Right renal cortex interstitium (tissue), 3 donors: ENCODE measurements at places on chromosomes 6 and 20.

DNA sequence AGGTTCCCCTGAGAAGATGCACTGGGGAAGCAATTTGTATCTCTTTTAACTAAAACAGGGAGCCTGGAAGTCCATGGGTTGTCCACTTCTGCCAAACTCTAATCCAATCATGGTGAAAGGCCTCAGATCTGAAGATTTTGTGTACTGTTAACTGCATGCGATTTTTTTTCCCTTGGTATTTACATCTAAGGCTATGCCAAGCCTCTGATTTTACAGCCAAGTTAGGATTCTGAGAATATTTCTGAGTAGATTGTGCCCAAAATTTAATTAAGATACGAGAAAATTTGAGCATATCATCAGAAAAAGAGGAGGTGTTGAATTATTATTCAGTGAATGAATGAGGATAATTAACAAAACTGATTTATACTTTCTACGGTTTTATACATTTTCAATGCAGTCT lies 34.0 kb downstream of the BTBD3 start:
- no peak for DNase-seq

GRCh38 chr20:44547419-44547818 lies 25.5 kb upstream of the SERINC3 start:
- DNase-seq, result no peak

GRCh38 chr6:80245043-80245442 lies 138.6 kb downstream of the BCKDHB start:
- no peak for DNase-seq

- no peak for DNase-seq
Observed at GRCh38 chr20:51803148-51803854, 980 bp upstream of the SALL4 start.

GRCh38 chr20:60060593-60060992 lies 102.4 kb downstream of the CDH26 start:
- DNase-seq, result no peak

DNA sequence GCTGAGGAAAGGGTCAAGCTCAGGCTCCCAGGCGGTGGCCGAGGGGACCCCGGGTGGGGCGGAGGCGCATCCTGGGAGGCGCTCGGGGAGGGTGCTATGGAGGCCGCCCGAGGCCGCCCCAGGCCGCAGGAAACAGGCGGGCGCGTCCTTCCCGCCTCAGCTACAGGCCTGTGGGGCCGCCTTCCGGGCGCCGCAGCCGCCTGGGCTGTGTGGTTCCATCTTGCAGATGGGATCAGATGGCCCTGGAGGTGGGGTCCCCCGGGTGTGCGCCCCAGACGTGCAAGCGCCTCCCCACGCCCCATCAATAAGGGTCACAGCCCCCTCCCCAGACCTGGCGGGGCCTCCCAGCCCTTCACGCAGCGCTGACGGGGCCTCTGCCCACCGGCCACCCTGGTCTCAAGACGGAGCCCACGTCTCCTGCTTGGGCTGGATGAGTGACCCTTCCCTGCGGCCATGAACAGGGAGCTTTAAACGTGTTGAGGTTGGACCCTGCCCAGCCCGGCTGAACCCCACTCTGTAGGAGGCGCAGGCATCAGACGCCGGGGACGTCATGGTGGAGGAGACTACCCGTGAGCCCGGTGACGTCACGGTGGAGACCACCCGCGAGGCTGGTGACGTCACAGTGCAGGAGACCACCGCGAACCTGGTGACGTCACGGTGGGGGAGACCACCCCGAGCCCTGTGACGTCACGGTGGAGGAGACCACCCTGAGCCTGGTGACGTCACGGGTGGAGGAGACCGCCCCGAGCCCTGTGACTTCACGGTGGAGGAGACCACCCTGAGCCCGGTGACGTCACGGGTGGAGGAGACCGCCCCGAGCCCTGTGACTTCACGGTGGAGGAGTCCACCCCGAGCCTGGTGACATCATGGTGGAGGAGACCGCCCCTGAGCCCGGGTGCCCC lies 267.0 kb downstream of the DLL1 start:
- DNase-seq, result no peak

GRCh38 chr6:30942338-30943060 lies 1.7 kb downstream of the MUCL3 start:
- DNase-seq, result peak; percentile 64

DNA sequence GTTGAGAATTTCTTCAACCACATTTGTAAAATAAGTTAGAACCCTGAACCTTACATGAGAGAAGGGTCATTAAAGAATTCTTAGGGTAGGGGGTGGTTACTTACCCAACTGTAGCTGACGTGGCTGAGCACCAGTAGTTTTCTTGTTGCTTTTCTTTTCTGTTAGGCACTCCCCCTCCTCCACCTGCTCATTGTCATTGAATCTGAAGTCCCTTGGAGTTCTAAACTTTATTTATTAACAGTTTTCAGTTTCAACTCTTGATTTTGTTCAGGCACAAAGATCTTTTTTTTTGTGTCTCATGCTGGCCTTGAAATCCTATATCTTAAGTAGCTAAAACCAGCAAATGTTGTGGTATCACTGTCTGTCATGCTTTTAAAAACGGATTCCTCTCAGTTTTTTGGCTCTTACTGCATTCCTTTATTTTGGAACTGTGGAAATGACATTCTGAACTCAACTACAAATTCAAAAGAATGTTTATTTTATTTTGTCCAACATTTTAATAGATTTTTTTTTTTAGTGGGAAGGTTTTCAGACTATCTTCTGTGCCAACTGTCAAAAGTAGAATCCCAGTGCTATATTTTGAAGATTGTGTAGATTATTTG lies 465.2 kb downstream of the PHF3 start:
- DNase-seq, result no peak

DNA sequence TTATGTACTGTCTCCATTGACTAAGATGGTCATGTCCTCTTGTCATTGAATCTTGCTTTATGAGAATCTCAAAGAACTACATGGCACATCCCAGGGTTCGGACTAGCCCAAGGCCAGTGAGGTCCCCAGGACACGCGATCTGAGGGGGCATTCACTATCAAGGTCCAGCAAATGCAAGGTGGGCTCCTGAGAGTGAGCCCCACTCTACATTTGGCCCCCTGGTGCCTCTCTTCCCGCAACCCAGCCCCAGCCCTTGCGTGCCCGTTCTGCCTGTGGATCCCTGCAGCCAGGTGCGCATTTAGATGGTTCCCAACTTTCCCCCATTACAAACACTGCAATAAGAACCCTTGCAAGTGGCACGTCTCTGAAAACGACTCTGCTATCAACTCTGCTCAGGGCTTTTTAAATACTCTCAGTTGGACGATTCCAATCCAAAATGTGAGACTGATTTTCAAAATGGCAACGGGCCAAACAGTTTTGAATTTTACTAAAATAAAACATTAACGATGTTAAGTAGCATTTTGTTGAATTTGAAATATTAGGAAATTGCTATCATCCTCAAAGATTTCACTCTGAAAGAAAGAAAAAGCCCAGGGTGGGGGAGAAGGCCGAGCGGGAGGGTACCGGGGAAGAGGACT lies 59.6 kb downstream of the NFATC2 start:
- DNase-seq, result no peak

GRCh38 chr6:170134031-170134470 lies 156.8 kb downstream of the DLL1 start:
- no peak for DNase-seq

DNA sequence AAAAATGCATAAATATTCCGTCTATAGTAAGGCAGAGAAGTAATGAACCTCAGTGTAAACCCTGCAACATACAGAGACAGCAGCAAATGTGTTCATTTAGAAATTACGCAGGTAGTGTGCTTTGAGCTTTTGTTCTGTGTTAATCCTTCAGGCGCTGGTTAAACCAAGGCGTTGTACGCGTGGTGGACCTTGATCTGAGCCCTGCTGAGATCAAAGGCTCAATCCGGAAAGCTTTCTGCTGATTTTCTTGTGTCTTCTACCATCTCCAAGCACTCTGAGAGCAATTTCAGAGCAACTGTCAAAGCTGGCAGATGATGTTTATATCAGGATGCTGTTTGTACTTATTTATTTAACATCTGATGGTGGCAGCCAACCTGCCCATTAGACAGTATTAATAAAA lies 382.8 kb downstream of the CDH26 start:
- DNase-seq, result no peak

DNA sequence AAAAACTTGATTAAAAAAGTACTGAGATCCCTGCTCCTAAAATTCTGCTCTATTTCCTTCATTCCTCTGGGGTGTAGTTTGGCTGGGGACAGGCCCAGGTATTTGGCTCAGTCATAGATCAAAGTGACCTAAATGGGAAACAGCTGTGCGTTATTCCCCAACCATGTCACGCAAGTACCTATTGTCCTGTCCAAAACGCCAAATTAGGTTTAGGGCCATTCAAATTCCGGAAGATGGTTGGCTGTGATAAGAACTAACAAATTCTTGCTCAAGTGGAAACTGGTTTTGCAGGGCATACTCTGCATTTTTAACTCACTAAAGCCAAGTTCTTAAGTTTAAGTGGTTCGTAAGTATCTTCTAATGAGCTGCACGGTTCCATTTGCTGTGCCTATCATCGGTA lies 147.6 kb upstream of the TMEM170B start:
- DNase-seq, result no peak

DNA sequence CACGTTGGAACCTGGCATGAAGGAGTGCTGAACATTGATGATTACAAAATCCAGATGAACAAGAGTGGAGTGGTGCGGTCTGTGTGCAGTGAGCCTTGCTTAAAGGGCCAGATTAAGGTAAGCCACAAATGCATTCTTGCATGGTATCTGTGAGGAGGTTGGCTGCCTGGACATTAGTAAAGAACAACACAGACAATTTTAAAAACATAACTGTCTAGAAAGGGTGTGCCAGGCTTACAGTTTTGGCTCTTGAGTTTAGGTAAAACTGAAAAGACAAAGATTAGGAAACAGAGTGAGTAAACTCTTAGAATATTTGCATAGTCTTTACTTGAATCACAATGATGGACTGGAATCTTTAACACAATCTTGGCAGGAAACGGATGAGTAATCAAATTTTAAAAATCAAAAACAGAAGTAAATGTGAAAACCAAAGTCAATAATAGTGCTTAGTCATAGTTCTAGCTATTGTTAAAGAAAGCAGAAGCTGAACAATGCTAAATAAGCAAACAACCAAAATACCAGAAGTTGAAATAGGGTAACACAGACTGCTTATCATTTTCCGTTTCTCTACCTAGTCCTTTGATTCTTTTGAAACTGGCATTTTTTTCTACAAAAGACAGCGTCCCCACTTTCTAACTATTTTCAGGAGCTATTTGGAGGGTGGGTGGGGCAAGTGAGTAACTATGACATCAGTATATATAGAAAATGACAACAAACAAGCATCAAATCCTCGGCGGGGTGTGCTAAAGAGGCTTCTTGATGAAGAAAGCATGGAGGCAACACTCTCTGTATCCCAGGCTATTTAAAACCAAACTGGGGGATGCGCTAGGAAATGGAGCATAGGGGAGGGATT lies 185.8 kb upstream of the RAB32 start:
- DNase-seq, result no peak

GRCh38 chr6:111871725-111872400 lies 1.4 kb downstream of the FYN start:
- no peak for DNase-seq

DNA sequence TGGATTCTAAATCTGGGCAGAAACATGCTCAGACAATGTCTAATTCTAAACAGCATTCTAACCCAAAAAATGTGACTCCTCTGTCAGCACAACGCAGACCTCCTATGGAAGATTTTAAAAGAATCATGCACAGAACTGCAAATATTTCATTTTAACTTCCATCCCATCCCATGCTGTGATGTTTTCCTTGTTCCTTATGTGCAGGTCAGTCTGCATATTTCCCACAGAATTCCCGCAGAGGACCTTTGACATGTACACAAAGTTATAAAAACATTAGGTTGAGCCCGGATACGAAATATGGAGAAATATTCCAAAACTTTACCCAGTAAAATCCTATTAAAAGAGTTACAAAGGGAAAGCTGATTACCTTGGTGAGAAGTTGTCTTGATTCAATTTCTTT lies 467.1 kb upstream of the EPHA7 start:
- DNase-seq, result no peak

DNA sequence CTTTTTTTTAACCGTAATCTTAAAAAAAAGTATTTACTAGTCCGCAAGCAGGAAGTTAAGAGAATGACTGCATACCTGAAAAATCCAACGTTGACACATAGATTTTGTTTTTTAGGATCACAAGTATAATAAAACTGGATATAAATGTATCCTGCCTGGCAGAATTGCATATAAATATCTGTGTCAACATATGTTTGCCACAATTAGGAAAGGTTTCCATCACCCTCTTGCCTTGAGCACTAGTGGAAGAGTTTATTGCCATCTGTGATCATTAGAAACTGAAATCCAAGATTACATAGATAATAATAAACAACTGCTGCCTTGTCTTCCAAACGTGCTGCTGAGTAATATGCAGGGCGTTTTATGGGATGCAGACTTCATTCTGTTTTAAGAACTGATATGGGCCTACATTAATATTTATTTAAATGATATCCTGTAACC lies 27.9 kb downstream of the PLEKHG1 start:
- DNase-seq, result no peak

GRCh38 chr6:129575378-129576118 lies 134.4 kb downstream of the ARHGAP18 start:
- DNase-seq, result peak; percentile 23

GRCh38 chr6:146944809-146945208 lies 259.4 kb upstream of the STXBP5 start:
- no peak for DNase-seq

DNA sequence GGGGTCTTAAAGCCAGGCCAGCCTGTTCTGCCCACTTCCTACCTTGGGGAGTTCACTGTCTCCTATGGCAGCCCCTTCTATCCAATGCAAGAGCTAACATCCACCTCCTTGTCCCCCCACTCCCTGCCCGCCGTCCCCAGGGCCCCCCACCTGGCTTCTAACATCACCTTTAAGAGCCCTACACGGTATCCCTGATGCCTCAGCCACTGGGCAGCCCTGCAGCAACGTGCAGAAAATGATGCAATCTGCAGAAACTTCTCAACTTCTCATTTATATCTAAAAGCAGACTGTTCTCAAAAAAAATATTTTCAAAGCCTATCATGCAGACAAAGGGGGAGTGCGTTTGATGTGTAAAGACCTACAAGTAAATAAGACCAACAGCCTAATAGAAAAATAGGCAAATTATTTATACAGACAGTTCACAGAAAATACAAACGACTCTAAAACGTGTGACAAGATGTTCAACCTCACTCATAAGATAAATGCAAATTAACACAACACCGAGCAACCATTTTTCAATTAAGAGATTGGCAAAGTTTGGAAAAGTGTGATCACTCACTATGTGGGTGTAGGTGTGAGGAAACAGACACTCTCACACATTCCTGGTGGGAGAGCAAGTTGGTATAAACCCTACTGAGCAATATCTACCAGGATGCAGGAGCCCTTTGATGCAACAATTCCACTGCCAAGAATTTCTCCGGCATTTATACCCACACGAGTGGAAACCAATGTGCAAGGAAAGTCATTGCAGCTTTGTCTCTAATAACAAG lies 15.1 kb upstream of the HCK start:
- DNase-seq, result no peak

- no peak for DNase-seq
Observed at GRCh38 chr6:151729829-151730495, 77.5 kb upstream of the ESR1 start.

- DNase-seq, result no peak
Observed at GRCh38 chr6:40417031-40417430, 170.1 kb downstream of the LRFN2 start.

GRCh38 chr20:25690427-25690826 lies 6.2 kb downstream of the ZNF337 start:
- DNase-seq, result no peak

- DNase-seq, result no peak
Observed at GRCh38 chr20:1800777-1801176, 94.4 kb upstream of the SIRPA start.
